SW 1271 (cell line): ENCODE measurements at places on chromosomes 13 and 19.

- DNase-seq: no peak
Observed at GRCh38 chr13:22154041-22154440, 483.2 kb downstream of the FGF9 start.

DNA sequence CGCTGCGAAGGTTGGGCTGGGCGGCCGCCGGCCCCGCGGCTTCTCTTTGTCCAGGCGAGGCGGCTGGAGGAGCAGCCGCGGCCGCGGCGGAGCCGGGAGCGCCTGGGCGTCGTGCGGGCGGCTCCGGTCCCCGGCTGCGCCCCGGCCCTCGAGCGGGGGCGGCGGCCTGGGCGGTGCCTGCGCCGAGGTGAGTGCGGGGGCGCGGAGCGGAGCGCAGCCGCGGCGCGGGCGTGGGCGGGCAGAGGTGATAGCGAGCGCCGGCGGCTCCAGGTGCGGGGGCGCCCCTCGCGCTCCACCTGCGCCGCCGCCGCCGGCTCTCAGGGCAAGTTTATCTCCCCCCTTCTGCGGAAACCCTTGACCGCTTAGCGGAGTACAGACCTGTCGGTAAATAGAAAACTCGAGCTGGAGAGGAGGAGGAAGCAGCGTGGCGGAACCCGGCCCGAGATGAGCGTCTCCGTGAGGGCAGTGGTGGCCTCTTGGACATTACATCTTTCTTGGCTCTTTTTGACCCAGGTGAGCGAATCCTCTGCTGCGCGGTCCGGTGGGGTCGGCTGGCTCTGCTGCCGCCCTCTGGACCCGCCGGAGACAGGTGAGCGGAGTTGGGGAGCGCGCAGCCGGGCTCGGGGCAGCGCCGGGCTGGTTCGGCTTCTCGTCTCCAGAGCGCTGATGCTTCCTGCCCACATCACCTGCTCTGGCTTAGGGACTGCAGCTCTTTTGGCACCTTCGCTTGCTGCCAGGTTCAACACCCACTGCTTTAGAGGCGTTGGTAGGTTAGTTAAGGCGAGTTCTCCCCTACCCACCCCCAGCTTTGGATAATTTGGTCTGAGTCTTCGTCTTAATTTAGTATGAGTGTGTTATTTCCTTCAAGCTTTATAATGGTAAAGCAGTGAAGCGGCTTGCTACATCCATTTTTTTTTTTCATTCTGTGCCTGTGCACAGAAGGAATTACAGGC lies at the start of gene MTUS2:
Gene MTUS2, plus strand, starts transcription at position 241 of the 953 bp plus-strand sequence.
- DNase-seq: no peak

GRCh38 chr19:18167975-18168645 lies 5.5 kb upstream of the IFI30 start:
- peak; percentile 37 for DNase-seq

- no peak for DNase-seq
Observed at GRCh38 chr19:2282062-2282861, at the start of gene PEAK3. TSS of gene PEAK3 (minus strand) at chr19:2282175. CDS start at chr19:2280931, 1,244 bp downstream.

- no peak for DNase-seq
Observed at GRCh38 chr19:10211691-10212090, 16.9 kb upstream of the DNMT1 start.

DNA sequence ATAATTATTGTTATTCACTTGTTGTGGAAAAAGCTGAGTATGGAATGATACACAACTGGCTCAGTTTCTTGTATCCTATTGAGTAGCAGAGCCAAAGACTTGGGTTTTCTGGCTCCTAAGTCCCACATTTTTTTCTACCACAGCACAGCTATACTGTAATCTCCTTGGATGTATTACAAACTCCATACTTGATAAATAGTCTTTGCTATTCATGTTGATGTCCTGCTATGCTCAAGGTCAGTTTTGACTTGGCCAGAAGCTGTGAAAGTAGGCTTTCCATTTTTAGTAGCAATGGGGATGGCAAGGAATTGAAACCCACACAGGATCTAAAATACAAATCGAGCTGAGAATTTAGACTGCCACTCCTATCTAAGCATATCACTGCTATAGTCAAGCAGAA lies 79.1 kb downstream of the B3GLCT start:
- no peak for DNase-seq

DNA sequence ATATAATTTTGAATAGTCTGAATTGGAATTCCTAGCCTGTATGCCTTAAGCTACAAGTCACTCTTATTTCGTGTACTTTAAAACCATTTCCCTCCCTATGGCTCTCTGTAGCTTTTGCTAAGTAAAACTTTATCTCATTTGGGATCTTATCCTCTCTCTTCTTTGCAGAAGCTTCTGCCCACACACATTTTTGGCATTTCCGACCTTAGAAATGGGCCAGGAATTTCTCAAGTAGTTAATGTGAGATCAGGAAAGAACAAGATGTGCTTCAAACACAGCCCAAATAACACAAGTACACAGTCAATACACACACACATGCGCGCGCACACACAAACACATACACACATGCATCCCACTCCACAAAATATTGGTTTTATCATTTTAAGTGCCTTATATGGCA lies 931.0 kb upstream of the MIR17HG start:
- DNase-seq: peak; percentile 13

DNA sequence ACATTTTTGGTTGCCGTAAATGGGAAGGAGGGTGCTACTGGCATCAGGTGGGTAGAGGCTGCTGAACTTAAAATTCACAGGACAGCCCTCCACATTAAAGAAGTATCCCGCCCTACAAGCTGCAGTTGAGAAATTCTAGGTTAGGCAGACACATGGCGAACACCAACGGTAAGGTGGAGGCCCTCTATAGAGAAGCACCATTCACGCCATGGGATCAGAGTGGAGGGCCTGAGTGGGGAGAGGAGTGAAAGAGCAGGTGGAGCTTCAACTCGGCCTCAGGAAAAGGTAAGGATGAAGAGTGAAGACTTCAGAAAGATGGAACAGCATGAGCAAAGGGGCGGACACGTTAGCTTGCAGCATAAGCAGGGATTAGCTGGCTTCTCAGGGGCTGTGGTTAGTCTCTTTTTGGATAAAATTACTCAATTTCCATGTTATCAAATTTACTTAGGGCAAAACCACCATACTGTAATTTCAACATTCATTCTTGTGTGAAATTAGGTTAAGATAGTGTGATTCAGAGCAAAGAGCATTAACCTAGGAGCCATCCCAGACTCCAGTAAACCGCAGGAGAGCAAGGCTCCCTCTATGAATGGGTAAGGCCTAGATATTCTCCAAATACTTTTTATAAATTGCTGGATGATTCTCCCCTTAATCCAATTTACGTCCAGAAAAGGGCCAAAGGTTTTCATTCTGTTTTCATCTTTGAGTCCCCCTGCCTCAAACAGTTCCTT lies 1.2 kb downstream of the EEF1AKMT1 start:
- DNase-seq: no peak

DNA sequence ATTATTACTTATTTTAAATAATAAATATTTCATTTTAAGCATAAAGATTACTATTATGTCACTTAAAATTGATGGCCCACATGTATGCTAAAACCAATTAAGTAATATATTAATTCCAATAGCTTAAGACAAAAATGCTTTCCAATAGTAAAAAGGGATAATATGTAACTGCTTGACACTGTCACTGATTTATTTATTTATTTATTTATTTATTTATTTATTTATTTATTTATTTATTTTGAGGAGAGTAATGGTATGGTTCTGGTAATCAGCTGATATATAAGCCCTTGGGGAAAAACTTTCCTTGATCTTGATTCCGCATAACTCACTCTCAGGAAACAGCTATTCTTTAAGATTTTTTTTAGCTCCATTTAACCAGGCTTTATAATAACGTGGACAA lies 903.0 kb upstream of the ATXN8OS start:
- no peak for DNase-seq

DNA sequence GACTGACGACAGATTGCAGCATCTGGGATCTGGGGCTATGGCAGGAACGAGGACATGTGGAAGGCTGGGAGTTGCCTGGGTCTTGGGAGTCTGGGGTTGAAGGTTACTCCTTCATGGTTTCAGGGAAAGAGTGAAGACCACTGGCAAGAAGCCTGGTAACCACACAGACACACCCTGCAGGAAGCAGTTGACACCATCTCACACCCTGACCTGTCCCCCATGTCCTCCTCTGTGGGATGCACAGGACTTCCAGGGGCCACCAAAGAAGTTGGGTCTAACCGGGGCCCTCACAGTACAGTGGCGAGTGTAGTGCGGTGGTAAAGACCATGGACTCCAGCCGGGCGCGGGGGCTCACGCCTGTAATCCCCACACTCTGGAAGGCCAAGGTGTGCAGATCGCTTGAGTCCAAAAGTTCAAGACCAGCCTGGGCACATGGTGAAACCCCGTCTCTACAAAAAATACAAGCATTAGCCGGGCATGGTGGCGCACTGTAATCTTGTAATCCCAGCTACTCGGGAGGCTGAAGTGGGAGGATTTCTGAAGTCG lies 10.6 kb upstream of the FFAR2 start:
- no peak for DNase-seq

DNA sequence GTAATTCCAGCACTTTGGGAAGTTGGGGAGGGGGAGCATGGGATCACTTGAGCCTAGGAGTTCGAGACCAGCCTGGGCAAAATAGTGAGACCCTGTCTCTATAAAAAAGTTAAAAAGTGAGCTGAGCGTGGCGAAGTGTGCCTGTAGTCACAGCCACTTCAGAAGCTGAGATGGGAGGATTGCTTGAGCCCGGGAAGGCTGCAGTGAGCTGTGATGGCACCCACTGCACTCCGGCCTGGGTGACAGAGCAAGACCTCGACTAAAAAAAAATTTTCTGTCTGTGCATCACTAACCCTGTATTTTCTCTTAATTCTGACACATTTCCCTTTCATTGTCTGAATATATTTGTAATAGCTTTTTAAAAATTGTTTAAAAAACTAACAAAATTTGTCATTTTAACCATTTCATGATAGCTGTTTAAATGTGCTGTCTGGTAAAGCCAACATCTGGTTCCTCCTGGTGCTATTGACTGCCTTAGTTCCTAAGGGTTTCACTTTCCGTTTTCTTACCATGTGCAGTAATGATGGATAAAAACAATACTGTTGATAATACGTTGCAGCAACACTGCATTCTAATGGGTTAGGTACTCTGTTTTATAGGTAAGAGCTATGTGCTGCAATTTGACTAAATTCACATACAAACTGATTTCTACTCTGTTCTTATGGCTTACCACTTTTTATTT lies 29.7 kb downstream of the LATS2 start:
- no peak for DNase-seq

- DNase-seq: no peak
Observed at GRCh38 chr13:108827646-108828045, 198.2 kb downstream of the MYO16 start.

- DNase-seq: no peak
Observed at GRCh38 chr19:21585281-21585890, 80.0 kb downstream of the ZNF429 start.

GRCh38 chr13:98549728-98550317 lies 27.1 kb downstream of the STK24 start:
- no peak for DNase-seq

- DNase-seq: no peak
Observed at GRCh38 chr13:27792393-27793218, at the start of gene GSX1. TSS of gene GSX1 (plus strand) at chr13:27792483. CDS start at chr13:27792691, 208 bp downstream.

DNA sequence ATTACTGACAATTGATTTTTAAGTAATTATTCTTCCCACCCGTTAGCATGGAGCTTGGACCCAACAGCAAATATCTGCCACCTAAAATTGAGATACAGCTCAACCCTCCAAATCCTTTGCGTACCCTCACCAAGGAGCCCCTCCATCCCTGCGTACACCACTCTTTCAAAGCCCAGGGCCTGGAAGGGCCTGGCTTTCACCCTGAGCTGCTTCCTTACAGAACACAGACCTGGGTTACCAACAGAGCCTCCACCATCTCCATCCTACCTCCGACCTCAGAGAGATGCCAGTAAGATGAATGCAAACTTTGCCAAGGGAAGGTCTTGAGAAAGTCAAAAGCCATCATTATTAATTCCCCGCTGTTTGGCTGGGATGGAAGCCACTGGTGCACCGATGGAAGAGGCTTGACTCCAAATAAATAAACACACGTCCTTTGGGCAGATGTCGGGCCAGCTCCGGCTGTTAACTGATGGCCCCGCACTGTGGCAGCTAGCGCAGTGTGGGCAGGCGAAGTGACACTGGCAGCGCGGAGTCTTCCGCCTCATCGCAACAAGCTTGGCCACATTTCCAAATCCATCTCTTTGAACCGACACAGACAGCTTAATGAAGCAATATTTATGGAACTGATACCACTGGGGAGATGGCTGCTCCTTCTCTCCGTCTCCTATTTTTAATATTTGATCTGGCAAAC lies 150.2 kb upstream of the VSTM2B start:
- no peak for DNase-seq

- no peak for DNase-seq
Observed at GRCh38 chr13:45545686-45546409, 69.7 kb downstream of the ERICH6B start.

DNA sequence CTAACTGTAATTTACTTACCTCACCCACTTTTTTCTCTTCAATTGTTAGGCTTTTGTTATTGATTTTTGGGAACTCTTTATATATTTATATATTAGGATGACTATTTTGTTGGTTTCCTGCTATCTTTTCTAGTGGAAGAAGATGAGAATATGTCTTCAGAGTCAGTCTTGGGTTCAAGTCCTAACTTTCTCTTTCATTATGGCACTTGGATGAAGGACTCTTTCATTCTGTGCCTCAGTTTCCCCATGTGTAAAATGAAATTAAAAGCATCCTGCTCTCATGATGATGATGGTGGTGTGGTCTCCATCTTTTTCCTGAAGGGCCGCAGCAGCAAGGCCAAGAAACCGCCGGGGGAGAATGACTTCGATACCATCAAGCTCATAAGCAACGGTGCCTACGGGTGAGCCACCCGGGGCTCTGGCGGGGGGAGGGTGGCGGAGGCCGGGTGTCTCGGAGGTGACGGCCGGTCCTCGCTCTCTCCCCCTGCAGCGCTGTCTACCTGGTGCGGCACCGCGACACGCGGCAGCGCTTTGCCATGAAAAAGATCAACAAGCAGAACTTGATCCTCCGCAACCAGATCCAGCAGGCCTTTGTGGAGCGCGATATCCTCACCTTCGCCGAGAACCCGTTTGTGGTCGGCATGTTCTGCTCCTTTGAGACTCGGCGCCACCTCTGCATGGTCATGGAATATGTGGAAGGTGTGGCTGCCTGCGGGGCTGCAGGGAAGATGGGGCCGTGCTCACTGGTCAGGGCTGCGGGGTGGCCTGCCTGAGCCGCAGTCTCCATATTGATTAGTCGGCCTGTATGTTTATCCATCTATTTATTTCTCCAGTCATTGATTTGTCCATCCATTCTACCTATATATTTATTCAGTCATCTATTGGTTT lies 20.0 kb downstream of the MAST1 start:
- no peak for DNase-seq

- DNase-seq: no peak
Observed at GRCh38 chr19:6779206-6779605, 6.7 kb downstream of the VAV1 start.

- no peak for DNase-seq
Observed at GRCh38 chr13:20065516-20065915, 95.3 kb downstream of the GJA3 start.

- no peak for DNase-seq
Observed at GRCh38 chr13:67518785-67519184, 288.6 kb upstream of the PCDH9 start.

DNA sequence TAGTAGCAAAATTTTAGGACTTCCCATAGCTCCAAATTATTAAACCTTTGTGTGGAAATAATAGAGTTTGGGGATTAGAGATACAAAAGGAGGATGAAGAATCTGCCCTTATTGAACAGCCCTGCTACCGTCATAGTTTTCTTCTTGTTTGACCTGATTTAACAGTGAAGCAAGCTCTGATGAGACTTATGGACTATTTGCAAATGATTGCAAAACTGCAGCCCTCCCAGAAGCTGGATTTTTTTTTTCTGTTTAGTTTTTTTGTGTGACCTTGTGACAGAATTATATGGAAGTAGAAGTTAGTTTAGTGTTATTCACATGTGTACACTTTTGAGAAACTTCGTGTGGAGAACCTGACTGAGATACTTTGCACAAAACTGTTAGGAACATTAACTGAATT lies 267.8 kb downstream of the KCNRG start:
- DNase-seq: no peak

- no peak for DNase-seq
Observed at GRCh38 chr13:113820813-113821651, 42.8 kb downstream of the GAS6 start.
